Left lobe of liver (tissue), 2 donors: ENCODE measurements at places on chromosomes 13 and 19.
A peak's percentile ranks its signal among the peaks of the same experiment; 100 is the strongest.

- DNase-seq, result no peak
Measured at GRCh38 chr13:81872581-81872980, 1531.7 kb upstream of the SPRY2 start.

DNA sequence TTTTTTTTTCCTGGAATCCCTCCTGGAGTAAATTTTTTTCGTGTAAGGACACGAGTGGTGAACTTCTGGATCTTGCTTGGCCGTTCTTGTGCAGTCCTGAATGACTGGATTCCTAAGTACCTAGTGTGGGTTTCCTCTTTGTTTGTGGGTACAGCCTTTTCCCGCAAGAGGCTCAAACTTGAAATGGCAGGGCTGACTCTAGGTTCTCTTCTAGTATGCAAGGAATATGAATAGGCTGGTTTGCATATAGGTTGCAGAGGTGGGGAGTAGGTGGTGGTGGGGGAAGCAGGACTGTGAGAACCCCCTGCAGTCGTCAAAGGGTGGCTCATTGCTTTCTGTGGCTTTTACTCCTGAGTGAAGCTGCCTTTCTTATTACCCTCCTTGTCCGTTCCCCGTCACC, 13.6 kb downstream of the UBAC2 start:
- DNase-seq, result no peak

GRCh38 chr19:13033819-13034611, 38.7 kb downstream of the NFIX start:
- peak; percentile 83 for DNase-seq

GRCh38 chr19:39223703-39224279, 19.7 kb upstream of the SYCN start:
- no peak for DNase-seq

DNA sequence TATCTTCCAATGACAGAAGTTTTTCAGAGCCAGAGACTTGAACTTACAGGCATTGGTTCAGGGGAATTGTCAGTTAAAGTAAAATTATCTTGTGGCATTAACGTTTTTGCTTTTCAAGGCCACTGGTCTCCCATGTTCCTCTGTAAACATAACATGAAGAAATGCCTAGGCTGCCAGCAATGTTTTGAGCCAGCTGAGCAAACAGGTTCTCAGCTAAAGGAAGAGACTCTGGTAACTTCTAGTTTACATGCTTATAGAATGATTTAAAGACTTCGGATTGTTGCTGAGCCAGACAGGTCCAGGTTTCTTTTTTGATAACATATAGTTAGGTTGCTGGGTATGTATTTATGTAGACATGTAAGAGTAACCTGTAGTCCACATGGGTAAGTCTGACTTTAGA, 35.7 kb downstream of the ZNF493 start:
- DNase-seq, result no peak

GRCh38 chr13:47216176-47216822, 319.4 kb upstream of the HTR2A start:
- no peak for DNase-seq

- no peak for DNase-seq
Measured at GRCh38 chr19:40614622-40615411, 13.6 kb downstream of the LTBP4 start.

DNA sequence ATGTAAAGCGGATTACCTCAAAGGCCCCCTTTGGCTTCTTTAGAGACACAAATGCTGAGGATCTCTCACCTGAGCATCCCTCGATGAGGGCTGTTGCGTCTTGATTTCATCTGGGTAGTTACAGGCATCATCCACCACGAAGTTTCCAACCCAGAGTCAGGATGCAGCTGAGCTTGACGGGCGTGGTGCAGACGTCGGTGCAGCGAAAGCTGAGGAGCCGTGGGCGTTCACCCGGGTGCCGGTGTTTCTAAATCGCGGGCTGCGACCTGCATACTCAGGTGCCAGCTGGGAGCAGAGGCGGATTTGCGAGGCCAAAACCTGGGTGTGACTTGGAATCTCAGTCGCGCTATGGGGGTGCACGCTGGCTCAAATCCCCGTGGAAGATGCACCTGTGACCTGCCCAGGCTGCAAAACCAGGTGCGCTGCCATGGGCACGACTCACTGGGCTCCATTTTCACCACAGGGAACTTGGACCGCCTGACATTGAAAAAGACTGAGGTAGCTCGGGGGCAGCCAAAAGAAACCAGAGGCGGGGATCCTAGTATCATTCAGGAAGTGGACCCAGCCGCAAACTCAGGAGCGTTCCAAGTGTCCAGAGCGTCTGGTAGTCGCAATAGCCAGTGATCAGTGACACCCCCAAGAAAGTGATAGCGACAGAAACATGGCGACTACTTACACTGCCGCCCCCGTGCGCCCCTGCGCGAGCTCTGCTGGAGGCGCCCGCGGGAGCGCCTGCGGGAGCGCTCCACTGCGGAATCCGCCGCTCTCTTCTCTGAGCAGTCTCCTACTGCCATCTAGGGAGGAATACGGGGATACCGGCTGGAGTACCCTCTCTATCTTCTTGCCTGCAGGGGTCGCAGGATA, 36.4 kb upstream of the IGFL4 start:
- no peak for DNase-seq

DNA sequence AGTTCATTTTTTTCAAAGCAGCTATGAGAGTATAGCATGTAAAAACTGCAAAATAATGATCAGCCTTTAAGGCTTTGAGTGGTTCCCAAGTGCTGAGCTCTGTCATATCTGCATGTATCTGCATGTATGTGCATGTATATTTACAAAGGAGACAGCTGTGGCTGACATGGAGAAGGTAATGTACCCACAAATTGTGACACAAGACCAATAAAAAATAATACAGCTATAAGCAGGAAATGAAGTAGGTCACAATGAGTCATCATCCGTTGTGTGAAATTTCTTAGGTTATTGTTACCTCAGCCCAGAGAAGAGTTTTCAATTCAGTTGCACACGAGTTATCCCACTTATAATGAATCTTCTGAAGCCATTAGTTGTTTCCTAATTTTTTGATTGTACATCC, 60.9 kb upstream of the MED4 start:
- DNase-seq, result no peak

DNA sequence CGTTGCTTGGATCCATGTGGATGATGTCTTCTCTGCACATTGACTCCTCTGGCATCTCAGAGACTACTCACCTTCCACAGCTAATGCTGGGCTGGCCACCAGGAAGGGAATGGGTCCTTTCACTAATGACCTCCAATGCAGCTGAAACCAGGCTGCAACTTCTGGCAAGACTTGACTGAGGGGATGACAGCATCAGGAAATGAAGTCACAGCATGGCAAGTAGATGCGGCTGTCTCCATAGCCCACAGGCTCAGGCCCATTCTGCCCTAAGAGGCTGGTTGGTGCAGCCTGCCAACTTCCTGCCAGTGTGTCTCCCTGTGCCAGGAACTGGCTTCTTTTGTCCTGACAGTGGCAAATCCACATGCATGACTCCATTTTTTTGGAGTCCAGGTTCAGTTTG, 467.3 kb downstream of the TSHZ3 start:
- DNase-seq, result peak; percentile 26

DNA sequence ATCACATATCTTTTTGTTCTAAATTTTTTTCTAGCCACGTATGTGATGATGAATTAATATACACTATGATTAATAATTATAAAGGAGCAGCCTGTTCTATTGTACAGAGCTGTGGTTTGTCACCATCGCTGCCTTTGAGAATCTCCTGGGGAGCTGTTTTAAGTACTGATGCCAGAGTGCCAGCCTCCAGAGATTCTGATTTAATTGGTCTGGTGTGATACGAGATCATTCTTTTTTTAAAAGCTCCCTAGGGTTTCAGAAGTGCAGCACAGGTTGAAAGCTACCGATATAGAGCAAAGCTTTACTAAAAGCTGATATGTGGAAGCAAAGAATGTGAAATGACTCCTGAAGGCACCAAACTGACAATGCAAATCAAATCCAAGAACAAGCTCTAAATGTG, 314.7 kb downstream of the ITGBL1 start:
- DNase-seq, result no peak

DNA sequence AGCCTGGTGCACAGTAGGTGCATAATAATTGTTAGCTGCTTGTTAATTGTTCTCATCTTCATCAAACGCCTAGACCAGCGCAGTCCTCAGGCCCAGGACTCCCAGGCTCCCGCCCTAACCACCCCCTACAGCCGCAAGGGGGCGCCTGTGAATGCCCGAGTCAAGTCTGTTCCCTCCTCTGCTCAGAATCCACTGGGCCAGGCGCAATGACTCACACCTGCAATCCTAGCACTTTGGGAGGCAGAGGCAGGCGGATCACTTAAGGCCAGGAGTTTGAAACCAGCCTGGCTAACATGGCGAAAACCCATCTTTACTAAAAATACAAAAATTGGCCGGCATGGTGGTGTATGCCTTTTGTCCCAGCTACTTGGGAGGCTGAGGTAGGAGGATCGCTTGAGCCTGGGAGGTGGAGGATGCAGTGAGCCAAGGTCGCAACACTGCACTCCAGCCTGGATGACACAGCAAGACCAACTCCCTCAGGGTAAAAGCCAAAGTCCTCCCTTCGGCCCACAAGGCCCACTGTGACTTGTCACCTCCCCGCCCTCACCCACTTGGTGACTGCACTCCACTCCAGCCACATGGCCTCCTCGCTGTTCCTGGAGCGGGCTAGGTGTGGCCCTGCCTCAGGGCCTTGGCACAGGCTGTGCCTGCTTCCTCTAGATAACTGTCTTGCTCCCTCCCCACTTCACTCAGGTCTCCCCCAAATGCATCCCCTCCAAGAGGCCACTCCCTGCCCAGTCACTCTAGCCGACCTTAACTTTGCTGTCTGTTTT, 9.1 kb downstream of the ZNF653 start:
- no peak for DNase-seq
